EL (cell line): ENCODE measurements at places on chromosomes 7 and 10.
A peak's percentile ranks its signal among the peaks of the same experiment; 100 is the strongest.

- no peak for DNase-seq
These were observed 1.7 kb upstream of the FAM237B start for GRCh38 chr7:90322837-90323236.

GRCh38 chr7:79118143-79118542, 335.3 kb downstream of the MAGI2 start:
- no peak for DNase-seq

DNA sequence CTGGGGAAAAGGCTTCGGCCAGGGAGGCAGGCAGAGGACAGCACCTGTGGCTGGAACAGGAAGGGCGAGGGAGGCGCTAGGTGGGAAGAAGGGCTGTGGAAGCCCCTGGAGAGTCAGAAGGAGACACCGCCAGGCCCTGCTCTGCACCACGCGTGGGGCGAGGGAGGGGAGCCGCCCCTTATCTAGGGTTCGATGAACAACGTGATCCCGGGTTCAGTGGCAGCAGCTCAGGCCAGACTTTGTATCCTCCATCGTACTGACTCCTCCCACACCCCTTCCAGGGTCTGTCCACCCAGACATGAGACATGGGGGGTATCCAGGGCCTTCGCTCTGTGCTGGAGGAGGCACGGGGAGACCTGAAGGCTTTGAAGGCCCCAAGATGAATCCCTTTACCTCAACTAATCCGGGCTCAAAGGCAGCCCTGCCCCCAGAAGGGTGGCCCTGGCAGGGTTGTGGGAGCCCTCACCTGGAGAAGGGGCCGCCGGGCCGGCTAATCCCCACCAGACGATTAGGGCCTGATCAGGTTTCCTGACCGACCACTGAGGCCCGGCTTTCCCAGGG, 110.8 kb downstream of the PDGFA start:
- DNase-seq = no peak

DNA sequence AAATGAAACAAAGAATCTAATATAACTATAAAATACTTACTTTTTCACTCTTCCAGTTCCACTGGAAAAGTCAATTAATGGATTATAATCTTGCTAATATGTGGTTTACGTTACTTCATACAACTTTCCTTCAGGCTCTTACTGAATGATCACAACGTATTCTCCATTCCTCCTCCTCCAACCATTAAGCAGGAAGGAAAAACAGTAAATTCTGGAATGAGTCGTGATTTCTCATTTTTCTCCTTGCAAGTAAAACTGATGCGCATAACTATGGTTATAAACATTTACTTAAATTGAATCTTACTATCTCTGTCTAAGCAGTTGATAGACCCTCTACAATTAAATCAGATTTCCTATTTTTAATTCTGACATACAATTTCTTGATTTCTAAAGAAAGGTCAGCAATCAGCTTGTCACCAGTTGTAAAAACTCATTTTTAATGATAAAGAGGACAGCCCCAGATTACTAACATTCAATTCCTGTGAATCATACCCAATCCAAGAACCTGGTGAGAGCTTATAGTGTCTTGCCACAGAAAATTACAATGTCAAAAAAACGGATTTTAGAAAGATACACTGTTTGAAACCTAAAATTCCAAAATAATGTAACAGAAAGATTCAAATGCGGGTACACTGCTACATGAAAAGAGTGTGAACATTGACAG, 64.3 kb downstream of the EZH2 start:
- DNase-seq = peak; percentile 60

DNA sequence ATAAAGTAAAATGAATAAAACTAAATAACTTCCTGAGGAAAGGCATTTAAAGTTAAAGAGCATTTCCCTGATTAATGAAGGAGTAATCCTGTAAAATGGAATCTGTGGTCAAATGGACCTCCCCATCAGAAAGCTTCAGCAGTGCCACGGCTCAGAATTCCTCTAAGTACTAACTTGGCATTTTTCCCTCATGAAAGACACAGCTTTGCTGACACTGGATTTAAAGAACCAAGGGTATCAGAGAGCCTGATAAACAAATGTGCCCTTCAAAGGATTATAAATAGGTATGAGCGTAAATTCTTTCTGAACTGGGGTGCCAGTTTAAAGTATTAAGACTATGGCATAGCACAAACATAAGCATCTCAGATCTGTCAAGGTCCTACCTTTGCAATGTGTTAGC, 24.2 kb upstream of the RNF148 start:
- DNase-seq = no peak

GRCh38 chr7:39248041-39248691, 270.5 kb downstream of the POU6F2 start:
- no peak for DNase-seq

- DNase-seq = peak; percentile 23
These were observed 27.9 kb upstream of the SH2B2 start for GRCh38 chr7:102258749-102259107.

DNA sequence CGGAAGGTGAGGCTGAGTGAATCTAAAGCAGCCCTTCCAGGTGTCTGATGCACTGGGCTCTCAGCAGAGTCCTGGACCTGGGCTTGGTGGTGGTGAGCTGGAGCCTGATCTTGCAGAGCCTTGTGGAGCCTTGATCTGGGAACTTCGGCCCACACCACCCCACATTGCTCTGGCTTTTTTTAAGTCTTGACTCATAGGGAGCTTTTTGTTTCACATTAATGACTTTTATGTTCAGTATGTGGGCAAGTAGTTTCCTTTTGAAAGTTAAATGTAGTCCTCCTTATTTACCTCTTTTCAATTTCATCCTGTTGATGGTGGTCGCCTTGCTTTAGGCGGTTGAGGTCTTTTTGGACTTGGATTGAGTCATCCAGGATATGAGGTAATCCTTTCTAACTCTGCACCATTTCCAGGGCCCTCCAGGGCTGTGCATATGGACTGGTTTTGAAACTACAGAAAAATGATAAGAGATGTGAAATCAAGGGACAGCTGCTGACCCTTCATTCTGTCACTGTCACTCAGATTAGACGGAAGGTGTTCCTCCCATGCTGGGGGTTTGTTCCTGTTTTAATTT, 2.9 kb upstream of the NRAP start:
- peak; percentile 65 for DNase-seq

- peak; percentile 98 for DNase-seq
These were observed 15.6 kb upstream of the PPIF start for GRCh38 chr10:79331709-79332108.
